Stromal cell of bone marrow (primary cell): ENCODE measurements at places on chromosomes 5 and 9.
A peak's percentile ranks its signal among the peaks of the same experiment; 100 is the strongest.

DNA sequence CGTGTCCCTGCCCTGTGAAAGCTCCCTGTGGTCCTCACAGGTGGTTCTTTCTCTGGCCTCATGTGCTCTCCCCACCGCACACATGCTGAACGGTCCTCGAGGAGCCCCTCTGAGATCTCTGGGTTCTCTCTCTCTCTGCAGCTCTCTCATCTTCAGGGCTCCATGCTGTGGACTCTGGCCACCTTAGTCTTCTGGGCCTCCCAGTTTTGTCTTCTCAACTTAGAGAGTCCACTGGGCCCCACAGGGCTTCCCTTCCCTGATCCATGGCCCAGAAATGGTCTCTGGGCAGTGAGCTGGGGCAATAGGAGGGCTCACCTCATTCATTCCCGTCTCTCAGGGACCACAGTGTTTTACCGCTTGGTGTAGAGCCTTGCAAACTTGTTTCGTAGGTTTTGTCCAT is 26.4 kb downstream of the FGD3 start:
- no peak for DNase-seq

DNA sequence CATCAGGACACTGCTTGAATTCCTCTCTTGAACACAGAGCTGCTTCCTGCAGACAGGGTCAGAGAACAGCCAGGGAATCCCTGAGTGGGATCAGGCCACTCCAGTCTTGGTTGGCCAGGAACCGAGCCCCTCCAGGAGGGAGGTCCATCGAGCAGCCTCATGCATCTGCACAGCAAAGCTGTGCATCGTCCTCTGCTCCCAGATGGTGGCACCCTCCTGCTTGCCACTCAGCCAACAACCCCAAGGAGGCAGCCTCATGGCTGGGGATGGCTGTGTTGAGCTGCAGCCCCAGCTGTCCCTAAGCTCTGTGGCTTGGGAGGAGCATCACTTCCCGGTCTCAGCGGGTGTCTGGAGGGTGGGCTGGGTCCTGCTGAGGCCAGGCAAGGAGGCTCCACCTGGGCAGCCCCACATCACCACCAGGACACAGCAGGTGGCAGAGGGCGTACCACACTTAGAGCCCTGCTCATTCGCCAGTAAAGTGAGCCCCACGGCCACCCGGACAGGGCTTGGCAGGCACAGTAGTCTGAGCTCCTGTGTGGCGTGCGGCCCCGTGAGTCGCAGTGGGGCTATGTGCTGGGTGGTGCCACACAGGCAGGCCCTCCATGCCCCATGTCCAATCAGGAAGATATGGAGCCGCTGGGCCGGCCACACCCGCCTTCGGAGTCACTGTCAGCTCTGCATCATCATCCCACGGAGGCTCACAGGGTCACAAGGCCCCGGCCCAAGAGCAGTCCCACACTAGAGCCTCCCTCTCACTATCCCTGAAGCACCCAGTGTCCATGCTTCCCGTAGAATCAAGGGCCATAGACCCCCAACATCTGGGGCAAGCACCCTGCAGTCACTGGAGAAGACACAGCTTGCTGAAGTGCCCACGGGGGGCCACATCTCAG is 11.9 kb downstream of the LPCAT1 start:
- DNase-seq = no peak

DNA sequence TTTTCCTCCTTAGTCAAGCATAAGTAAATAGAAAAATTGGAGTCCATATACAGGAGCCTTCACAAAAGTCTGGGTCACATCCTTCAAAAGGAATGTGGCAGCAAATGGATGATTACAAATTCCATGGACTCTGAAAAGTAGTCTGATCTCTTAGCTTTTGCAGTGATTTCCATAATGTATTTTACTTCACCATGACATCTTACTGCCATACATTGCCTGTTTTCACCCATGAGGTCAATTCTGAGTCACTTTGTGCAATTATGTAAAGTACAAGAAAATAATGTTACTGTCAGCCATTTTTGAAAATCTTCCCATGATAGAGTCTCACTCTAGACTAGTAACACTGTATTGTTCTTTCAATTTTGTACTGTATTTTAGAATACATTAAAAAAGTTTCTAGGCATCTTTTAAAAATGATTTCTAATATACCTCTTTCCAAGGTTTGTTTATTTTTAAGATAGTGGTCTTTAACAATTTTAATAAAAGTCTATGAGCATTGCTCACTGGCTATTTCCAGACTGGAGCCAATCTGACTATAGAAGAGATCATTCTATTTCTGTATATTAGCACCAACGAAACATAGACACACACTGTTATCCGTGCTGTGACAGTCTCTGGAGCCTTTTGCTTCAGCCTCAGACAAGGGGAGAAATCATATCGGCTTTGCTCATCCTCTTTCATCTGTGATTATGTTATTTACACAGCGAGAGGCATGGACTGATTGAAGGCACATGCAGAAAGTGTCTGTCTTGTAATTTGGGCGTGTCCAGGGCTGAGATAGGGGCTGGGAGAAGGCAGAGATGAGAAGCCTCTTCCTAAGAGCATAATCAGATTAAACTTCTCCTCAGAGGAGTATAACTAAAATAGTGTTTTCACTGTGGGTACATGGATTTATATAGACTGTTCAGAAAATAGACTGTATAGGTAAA is 22.9 kb upstream of the ACTBL2 start:
- no peak for DNase-seq

- DNase-seq = peak; percentile 47
These were observed 38.7 kb downstream of the NLN start for GRCh38 chr5:65760504-65761275.

GRCh38 chr5:150846654-150847333 is 473 bp downstream of the IRGM start:
- DNase-seq = peak; percentile 76

- no peak for DNase-seq
These were observed 942 bp downstream of the DCANP1 start for GRCh38 chr5:135446206-135446605.

GRCh38 chr5:32687499-32687831 is 23.7 kb upstream of the NPR3 start:
- DNase-seq = no peak
